ENCODE measurements at places on chromosomes 13 and 19. TPM values are rescaled to one million over a fixed set of nuclear protein-coding genes. Genes with fewer than 3 reads are reported as not detected.

Gene SLC7A10
- total RNA-seq, result not detected

- peaks cover 8% of the 10 kb centered on the region for H3K4me1 ChIP-seq
- no peak overlapping the region for H3K4me3 ChIP-seq
- no peak for DNase-seq
These were observed 12.3 kb downstream of the LATS2 start for GRCh38 chr13:21048901-21049698.

- H3K27me3 ChIP-seq, result no peaks in the 10 kb centered on the region
- no peaks in the 10 kb centered on the region for H3K36me3 ChIP-seq
- no peak overlapping the region for H3K4me3 ChIP-seq
- DNase-seq, result no peak
These were observed 88.4 kb downstream of the RXFP2 start for GRCh38 chr13:31827707-31828106.

Gene MAST1
- total RNA-seq, result 0.57 TPM

Gene ENOX1
- total RNA-seq, result 3.6 TPM

- no peak within 1 kb of the TSS for H3K27ac ChIP-seq
- no peaks in the 10 kb centered on the region for H3K27me3 ChIP-seq
- no peaks in the 10 kb centered on the region for H3K4me1 ChIP-seq
These were observed at the start of gene CSNK1A1L for GRCh38 chr13:37105251-37105714. Gene CSNK1A1L, minus strand, starts transcription at chr13:37105664. Its CDS starts 408 bp downstream, at chr13:37105256.

DNA sequence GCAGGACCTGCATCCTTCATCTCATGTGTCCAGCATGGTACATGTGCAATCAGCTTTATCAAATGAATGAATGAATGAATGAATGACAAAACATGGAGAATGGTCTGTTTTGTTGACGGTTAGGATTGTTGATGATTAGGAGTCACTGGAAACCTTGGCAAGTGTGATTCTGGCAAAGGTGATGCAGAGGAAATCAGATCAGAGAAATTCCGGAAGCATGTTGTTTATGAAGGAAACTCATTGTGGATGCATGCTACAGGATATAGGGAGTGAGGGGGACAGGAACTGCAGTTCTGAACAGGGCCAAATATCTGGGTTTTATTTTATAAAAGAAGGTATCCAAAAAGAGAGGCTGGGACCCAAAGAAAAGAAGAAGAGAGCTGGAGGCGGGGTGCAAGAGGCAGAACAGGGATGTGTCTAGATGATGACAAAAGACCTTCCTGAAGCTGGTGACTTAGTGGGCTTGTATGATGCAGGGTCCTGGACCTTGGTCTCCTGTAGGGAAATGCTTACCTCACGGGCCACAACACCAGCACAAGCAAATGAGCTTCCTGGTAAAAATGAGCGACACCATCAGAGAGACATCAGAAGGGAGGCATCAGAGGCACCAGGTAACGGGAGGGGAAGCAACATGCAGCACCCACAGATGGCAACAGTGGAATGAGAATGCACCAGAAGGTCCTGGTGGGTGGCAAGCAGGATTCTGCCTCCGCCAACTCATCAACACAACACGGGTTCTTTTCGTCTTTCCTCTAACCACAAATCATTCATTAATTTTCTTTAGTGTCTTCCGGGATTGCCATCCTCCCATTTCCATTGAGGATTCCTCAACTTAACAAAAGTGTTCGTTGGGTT is 159.6 kb downstream of the FOXO1 start:
- H3K27me3 ChIP-seq, result no peaks in the 10 kb centered on the region
- DNase-seq, result no peak
- H3K27ac ChIP-seq, result no peak overlapping the region
- no peak overlapping the region for H3K4me3 ChIP-seq
- H3K36me3 ChIP-seq, result no peaks in the 10 kb centered on the region

Measured in ovary (tissue), 10 donors.